ENCODE measurements at places on chromosomes 13 and 19.

DNA sequence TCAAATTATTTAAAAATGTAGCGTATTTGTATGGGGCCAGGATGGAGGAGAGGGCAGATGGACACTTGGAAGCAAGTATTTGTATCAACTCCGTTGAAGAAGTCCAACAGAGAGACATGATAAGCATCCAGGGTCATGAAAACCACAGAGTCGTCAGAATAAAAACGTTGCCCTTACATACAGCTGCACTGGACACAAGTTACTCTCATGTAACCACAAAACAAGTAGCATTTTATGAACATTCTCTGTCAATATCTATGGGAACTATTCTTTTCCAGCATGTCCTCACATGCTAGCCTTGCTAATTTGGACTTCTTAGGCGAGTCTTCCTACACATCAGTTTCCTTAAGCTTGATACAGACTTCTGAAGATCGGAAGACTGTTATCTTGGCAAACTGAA is 35.0 kb downstream of the EFNB2 start:
- no peak for DNase-seq

DNA sequence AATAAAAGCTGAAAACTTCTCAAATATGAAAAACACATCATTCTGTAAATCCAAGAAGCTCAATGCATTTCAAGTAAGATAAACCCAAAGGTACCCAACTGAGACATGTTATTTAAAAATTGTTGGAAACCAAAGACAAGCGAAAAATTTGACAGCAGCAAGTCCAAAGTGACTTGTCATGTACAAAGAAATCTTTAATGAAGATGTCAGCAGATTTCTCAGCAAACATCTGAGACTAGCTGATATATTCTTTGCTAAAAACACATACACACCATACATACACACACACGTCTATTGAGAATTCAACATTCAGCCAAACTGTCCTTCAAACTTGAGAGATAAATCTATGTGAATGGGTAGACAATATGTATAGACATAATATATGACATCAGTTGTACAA is 5.7 kb upstream of the ZNF222 start:
- no peak for DNase-seq

- no peak for DNase-seq
Measured at GRCh38 chr13:102768909-102769308, 4.7 kb downstream of the TEX30 start.

- DNase-seq = no peak
Measured at GRCh38 chr19:6022570-6023064, 44.7 kb upstream of the RANBP3 start.

DNA sequence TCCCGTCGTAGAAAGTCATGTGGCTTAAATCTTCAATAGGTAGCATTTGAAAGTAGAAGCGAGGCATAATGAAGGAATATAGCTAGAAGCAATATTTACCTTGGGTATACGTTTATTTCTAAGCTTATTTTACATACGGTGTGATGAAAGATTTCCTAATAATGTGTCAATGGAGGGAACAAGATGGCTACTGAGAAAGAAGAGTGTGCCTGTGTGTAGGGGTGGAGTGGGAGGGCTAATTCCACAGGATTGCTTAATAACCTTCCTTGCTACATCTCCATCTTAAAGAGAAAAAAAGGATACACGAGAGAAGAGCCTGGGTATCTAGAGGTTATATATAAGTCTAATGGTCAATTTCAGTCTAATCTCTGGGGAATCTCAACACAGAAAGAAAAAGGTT is 2.0 kb downstream of the SPART start:
- DNase-seq = no peak

- DNase-seq = no peak
Measured at GRCh38 chr13:74761801-74762757, 627.9 kb upstream of the KLF12 start.

DNA sequence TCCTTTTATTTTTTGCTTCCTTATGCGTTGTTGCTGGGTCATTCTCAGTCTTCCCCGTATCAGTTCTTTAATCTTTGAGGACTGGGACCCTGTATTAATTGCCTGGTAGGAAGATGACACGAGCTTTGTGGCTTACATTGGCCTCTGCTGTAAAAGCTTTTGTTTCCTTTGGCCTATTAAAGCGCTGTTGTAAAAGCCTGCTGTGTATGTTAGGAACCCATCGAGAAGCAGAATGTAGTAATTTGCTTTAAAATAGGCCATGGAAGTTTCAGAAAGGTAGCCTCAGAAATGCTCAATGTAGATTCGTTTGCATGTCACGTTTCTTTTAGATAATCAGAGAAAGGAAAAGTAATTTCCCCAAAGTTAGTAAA is 257.5 kb upstream of the STARD13 start:
- DNase-seq = no peak
